Stimulated activated CD8-positive, alpha-beta memory T cell treated with anti-CD3 and anti-CD28 coated beads, Interleukin-2, amount 100 ng/mL, for 1 hour (primary cell): ENCODE measurements at places on chromosomes 2 and 18.

- DNase-seq = no peak
Measured at GRCh38 chr18:76619261-76619620, 124.2 kb upstream of the ZNF516 start.

GRCh38 chr18:25055076-25055475 lies 296.9 kb downstream of the ZNF521 start:
- DNase-seq = no peak

DNA sequence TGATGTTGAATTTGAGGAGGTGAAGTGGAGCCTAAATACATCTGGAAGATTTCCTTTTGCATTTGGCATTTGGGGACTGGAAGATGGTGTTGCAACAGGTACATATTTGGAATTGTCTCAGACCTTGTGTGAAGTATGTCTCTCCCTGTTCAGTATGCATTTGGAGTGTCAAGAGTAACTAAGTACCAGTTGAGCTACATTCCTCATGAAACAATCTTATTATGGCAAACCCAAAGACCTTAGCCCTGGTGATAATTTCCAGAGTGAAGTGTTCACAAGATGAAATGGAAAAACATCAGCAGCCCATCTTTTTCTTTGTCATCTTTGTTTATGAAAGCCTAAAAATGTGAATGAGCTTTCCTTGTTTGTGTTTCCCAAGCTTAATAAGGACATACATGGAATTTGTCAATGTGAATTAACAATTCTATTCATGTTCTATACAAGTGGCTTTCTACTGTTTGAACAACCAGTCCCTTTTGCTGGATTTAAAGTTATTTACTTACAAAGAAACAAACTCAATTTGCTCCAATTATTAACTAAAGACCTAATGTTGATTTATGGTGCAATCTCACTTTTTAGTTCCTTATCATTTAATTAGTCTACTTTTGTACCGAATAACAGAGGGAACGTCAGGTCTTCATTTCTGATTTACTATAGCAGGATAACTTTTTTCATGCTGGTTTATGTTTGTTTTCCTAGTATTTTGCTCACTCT lies 42.1 kb upstream of the PPP1R1C start:
- no peak for DNase-seq

DNA sequence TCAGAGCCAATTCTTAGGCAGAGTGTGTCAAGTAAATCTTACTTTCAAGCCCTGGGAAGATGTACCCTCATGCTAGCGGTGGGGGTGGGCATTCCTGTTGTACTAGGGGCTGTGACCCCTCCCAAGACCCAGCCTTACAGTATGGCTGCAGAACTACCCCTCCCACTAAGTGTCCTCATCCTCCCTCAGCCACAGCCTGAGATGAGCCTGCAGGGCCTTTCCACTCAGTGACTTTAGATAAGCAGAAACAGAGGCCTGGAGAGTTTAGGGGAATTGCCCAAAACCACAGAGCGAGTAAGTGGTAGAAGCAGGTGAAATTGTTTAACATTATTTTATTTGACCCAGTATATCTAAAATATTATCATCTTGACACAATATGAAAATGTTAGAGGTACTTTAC lies 36.6 kb downstream of the TTC32 start:
- DNase-seq = no peak

- no peak for DNase-seq
Measured at GRCh38 chr18:62767321-62767720, 52.0 kb downstream of the PHLPP1 start.

DNA sequence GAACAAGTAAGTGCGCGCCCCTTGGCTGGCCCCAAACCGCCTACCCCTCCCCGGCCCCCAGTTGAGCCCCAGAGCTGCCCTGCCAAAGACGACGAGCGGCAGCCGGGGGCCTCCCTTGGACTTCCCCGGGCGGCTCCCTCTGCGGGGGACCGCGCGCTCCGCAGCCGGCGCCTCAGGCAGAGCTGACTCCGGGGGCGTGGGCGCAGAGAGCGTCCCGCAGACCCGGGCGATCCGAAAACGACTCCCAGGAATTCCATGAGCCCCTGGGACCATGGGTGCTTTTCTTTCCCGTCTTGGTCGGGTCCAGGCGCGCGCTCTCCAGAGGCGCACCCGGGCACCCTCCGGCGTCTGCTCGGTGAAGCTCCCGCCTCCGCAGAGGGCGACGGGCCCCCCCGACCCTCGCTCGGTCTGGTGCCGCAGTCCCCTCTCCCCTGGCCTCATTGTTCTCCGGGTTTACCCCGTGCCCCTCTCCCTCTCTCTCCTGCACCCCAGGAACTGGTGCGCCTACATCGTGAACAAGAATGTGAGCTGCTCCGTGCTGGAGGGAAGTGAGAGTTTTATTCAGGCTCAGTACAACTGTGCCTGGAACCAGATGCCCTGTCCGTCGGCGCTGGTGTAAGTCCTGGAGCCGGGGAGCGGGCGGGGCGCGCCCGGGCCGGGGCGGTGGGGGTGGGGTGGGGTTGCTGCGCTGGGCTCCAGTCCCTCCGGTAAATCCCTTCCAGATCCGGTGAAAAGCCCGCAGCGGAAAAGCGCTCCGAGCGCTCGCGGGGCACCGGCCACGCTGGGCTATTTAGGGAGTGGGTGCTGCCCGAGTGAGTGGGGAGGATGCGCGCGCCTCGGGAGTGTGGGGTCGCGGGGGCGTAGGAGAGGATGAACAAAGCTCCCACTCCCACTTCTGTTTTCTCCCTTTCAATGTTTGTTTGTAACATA lies 776 bp downstream of the EMILIN2 start:
- no peak for DNase-seq

DNA sequence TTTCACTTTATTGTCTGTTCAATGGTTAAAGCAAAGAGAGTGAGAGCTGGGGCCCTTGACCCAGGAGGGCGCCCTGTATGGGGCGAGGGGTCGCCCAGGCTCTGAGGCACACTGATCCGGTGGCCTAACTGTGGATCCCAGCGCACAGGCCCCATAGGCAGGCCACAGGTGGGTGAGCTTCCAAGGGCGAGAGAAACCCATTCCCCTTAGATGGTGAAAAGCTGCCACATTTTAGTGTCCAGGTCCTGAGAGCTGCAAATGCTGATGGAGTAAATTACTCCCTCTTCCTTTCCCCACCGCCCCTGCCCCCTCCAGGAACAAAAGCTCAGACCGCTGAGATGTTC lies 5.9 kb upstream of the DLX2 start:
- no peak for DNase-seq

GRCh38 chr2:21268197-21268877 lies 144.6 kb downstream of the TDRD15 start:
- no peak for DNase-seq

- DNase-seq = no peak
Measured at GRCh38 chr2:230762317-230762896, 49.8 kb downstream of the CAB39 start.

- no peak for DNase-seq
Measured at GRCh38 chr18:57083485-57083884, 63.4 kb upstream of the BOD1L2 start.

DNA sequence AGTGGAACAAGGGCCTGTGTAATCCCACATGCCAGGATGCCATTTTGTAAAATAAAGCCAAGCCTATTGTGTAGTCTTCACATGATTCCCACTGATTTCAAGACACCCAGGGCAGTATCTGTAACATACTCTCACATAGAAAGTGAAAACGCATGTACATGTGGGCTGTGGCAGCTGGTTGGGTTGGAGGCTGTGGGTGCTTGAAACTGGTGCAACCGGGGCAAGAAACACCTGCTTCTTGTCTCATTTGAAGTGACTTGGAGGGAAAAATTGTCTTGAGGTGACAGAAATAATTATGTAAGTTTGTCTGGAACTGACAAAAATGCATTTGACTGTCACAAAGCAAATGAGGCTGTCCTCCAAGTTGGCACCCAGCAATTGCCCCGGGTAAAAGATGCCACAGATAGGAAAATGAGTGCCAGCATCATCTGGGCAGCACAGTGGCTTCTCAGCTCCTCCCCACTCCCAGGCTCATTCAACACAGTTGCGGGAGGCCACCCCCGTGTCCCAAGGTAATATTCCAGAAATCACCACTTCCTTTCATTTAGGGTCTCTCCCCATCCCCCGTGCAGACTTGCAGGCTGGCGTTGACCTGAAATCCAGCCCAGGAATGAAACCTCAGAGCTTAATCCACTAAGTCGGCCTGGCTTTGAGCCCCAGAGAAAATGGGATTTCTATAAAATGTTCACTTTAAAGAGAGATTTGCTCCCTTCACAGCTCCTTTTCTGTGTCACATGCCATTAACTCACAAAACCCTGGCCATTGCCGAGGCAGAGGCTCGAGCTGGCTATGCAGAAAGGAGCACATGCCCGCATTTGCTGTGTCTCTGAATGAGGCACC lies 293.9 kb upstream of the PARD3B start:
- no peak for DNase-seq

DNA sequence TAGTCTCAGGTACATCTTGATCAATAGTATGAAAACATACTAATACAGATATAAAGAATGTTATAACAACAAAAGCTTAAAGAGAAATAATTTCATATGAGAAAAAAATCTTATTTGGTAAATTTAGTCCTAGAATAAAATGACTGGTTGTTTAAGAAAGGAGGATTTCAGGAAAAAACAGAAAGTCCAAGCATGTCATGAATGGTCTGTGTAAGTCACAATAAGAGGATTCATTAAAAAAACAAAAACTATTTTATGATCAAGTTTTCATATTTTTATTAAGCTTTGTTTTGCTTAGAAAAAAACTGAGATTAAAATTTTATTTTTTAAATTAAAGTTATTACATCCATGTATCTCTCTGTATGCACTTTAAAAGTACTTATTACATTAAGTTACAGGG lies 353.9 kb upstream of the SPHKAP start:
- no peak for DNase-seq

- DNase-seq = no peak
Measured at GRCh38 chr2:219562049-219563020, 9.0 kb downstream of the OBSL1 start.

- no peak for DNase-seq
Measured at GRCh38 chr2:121649149-121649595, at the start of gene CLASP1. Gene CLASP1, minus strand, starts transcription at chr2:121649462. Its CDS starts 43,567 bp downstream, at chr2:121605895.
